Testis (tissue), 5 donors: ENCODE measurements at places on chromosomes 6 and 20. TPM values are rescaled to one million over a fixed set of nuclear protein-coding genes. Genes with fewer than 3 reads are reported as not detected.

Gene TCFL5
- polyA plus RNA-seq = 184 TPM

Gene CST1
- 0.96 TPM for polyA plus RNA-seq

Gene ABHD12
- polyA plus RNA-seq = 40.8 TPM

Gene ADTRP
- 49.6 TPM for polyA plus RNA-seq

Gene TENT5A
- polyA plus RNA-seq = 9.2 TPM

Gene RBPJL
- polyA plus RNA-seq = 0.26 TPM

Gene SLC22A7
- not detected for polyA plus RNA-seq

Gene PRICKLE4
- polyA plus RNA-seq = not detected

Gene PHACTR3
- polyA plus RNA-seq = 1.1 TPM

Gene POU5F1
- polyA plus RNA-seq = 3.0 TPM

Gene NKAPL
- polyA plus RNA-seq = 27.2 TPM

Gene RCAN2
- 17.4 TPM for polyA plus RNA-seq

Gene FIG4
- 16.8 TPM for polyA plus RNA-seq

Gene IDH3B
- polyA plus RNA-seq = 90.6 TPM

Gene SAMD5
- 4.9 TPM for polyA plus RNA-seq

Gene RIPPLY2
- 0.96 TPM for polyA plus RNA-seq

Gene CST9
- not detected for polyA plus RNA-seq

Gene PBOV1
- not detected for polyA plus RNA-seq

Gene CFAP61
- 76.0 TPM for polyA plus RNA-seq

Gene PARD6B
- polyA plus RNA-seq = 3.8 TPM

Gene MYH7B
- 24.3 TPM for polyA plus RNA-seq

Gene TFAP2C
- 1.4 TPM for polyA plus RNA-seq

Gene HRH3
- polyA plus RNA-seq = 0.67 TPM

Gene EPB41L1
- 49.8 TPM for polyA plus RNA-seq
